ENCODE measurements at places on chromosomes 2 and 18.

- DNase-seq = no peak
These were observed 70.3 kb downstream of the LNPK start for GRCh38 chr2:175931805-175932204.

DNA sequence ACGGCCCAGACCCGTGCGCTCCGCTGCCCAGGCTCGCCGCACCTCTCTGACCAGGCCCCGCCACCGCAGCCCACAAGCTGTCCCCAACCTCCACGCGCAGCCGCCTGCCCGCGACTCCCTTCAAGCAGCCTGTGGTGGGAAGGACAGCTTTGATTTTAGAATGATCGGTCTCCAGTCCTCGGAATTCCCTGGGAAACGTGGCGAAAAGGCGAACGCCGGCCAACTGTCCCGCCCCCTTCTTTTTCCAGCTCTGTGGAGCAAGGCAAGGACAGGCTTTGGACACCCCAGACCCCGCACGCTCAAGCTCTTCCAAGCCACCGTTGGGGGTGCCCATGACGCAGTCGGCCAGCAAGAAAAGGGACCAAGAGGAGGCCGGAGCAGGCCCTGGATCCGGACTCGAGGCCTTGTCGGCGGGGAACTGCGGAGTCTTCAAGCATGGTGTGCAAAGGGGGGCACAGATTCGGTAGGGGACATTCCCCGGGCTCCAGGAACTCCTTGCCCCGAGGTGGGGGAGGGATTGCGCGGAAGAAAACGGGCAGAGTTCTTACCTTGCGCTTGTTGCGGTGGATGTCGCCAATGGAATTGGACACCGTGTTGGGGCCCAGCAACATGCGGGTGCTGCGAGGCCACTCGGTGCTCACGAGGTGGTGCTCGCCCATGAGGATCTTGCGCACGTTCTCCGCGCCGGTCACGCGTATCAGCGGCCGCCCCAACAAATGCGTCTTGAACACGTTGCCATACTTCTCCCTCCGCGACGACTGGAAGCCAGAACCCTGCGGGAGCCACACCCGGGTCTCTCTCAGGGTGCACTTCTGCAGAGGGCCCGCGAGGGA is 4.0 kb downstream of the CYP26B1 start:
- DNase-seq = no peak

DNA sequence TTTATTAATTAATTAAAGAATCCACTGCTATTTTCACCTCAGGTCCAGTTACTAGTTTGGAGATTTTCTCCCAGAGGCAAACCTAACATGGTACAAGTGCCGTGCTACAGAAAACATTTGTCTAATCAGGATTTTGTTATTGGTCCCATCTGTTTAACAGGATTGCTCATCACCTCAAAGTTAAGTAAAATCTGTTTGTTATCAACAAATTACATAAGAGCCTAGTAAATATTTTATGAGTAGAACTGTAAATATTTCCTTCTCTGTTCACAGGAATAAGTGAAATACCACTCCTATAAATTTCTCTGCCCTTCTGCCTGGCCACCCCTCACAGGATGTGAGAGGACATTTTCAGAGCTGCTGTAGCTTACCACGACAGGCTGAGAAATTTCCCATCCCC is 200.2 kb downstream of the RAD51AP2 start:
- DNase-seq = no peak

- no peak for DNase-seq
These were observed 520.0 kb upstream of the SALL3 start for GRCh38 chr18:78459668-78460067.

- DNase-seq = no peak
These were observed 257.4 kb upstream of the RBMS1 start for GRCh38 chr2:160751021-160751420.

DNA sequence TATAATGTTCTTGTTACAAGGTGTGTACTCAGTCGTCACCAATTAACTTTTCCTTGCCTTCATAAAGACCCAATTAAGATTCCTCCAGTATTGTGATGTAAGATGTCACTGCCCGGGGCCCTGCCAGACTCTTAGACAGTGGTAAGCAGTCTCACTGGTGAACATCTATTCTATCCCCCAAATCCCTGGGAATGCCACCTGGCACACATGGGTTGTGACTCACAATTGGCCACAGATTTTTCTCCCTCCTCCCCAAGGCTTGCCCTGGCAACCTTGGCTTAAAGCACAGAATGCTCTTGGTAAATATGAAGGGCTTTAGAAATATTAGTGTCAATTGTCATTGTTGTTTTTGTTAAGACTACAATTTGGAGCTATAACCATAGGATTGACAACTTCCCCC is 287.9 kb downstream of the ETAA1 start:
- no peak for DNase-seq

DNA sequence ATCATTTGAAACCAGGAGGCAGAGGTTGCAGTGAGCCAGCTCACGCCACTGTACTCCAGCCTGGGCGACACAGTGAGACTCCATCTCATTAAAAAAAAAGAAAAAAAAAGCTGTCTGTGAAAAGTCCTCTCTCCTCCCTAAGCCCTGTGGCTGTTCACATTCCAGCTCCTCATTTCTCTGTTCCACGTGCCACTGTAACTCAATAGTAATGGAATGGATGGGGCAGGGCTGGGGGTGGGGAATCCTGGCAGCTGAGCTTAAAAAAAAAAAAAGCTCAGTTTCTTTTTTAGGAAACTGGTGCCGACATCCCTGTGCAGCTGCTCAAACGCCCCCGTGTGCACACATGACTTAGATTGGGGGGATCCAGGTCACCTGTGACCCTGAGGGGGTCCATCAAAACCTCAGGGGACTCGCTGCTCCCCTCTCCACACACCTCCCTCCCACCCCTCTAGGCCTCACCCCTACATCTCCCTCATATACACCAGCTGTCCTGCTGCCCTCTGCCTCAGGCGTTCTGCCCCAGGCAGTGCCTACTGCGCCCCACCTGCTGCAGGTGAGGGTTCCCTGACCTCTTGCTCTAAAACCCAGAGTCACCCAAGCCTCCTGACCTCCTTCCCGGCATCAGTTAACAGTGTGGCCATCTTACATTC is 255.4 kb downstream of the AGAP1 start:
- DNase-seq = no peak

DNA sequence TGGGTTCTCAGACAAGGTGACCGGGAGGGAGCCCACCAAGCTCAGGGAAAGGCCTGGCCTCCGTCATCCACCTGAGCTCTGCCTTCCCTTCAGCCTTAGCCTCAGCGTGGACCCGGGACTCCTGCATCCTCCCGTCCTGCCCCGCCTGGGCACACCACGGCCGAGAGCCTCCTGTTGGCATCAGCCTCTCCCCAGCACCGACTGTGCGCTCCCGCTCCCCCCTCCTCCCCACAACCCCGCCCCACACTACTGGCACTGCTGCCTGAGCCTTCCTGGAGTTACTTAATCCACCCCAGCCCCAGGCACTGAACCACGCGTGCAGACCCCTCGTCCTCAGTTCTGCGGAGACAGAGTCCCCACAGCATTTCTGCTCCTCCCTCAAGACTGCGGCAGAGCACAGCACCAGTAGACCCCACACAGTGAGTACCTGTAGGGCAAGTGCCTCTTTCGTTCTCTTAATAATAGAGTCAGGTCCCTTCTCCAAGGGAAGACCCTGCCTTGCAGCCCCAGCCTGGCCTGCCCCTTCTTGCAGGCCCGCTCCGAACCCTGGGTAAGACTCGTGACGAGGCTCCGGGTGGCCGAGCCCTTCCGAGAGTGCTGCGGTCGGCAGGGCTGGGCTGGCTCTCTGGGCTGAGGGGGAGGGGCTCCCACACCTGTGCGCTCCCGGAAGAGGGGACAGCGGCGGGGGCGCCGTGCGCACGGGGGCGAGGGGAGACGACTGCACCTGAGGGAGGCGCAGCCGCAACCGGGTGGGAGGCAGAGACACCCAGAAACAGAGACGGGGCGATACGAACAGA is at the start of gene AMER3:
Gene AMER3 (plus strand): TSS at position 285 of the 797 bp plus-strand sequence. CDS start 6,533 bp downstream, outside the sequence.
- DNase-seq = no peak

GRCh38 chr2:100021791-100022340 is 120.5 kb downstream of the AFF3 start:
- no peak for DNase-seq

DNA sequence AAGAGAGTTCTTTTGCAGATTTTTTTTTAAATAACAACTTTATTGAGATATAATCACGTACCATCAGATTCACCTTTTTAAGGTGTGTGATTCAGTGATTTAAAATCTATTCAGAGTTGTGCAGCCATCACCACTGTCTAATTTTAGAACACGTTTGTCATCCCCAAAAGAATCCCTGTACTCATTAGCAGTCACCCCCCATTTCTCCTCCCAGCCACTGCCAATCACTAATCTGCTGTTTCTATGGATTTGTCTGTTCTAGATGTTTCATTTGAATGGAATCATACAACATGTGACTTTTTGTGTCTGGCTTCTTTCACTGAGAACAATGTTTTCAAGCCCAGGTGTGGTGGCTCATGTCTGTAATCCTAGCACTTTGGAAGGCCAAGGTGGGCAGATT is 55.4 kb upstream of the RAPH1 start:
- DNase-seq = no peak

DNA sequence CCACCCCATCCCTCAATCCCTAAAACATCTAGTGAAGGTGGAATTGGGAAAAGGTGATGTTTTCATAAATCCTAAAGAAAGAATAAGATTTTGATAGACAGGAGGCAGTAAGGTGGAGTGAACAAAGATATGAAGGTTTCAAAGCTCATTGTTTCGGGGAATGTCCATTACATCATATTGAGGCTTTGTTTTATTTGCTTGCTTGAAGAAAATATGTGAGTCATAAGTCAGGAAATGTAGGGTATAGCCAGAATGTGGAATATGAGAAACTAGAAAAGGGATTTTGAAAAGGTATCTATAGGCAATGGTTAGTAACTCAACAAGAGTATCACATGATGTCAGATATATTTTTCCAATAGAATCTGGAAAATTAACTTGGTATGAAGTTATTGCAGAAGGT is 1178.5 kb upstream of the ACVR2A start:
- DNase-seq = no peak

DNA sequence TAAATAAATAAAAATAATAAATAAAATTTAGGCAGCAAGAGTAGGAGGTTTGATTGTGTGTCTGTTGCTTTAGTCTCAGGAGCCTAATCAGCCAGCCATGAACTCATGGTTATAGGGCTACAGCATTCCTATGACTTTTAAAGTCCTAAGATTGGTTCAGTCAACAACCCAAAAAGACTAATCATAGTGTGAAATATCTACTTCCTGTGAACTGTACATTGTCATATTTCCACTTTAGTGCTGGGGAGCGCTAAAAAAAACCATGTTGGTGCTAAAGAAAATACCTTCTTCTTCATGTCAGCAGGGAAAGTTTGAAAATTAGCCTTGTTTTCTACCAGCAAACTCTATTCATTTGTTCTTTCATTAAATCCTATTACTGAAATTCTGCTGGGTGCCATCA is 521.6 kb downstream of the RNF144A start:
- DNase-seq = no peak

GRCh38 chr2:7971841-7972240 is 710.0 kb upstream of the ID2 start:
- DNase-seq = no peak

GRCh38 chr18:24910221-24910620 is 441.7 kb downstream of the ZNF521 start:
- DNase-seq = no peak

- no peak for DNase-seq
These were observed 2.8 kb downstream of the TMEM150A start for GRCh38 chr2:85599468-85600234.

- no peak for DNase-seq
These were observed 128.2 kb downstream of the BCL2 start for GRCh38 chr18:63191413-63191812.

DNA sequence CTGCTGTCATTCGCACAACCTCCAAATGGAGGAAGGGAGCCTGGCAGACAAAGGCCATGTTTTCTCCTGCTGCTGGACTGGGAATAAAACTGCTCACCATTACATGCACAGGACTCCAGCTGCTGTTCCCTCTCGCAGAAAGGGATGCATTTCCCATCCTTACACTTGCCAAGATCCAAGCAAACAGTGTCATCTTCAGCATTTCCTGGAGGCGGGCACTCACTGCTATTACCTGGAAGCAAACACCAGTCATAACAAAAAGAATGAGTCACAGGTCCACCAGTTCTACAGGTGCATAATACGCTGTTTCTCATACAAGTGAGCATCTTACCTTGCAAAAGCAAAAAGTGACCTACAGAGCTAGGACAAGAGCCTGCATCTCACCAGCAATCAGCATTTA is 22.7 kb downstream of the IAH1 start:
- no peak for DNase-seq

DNA sequence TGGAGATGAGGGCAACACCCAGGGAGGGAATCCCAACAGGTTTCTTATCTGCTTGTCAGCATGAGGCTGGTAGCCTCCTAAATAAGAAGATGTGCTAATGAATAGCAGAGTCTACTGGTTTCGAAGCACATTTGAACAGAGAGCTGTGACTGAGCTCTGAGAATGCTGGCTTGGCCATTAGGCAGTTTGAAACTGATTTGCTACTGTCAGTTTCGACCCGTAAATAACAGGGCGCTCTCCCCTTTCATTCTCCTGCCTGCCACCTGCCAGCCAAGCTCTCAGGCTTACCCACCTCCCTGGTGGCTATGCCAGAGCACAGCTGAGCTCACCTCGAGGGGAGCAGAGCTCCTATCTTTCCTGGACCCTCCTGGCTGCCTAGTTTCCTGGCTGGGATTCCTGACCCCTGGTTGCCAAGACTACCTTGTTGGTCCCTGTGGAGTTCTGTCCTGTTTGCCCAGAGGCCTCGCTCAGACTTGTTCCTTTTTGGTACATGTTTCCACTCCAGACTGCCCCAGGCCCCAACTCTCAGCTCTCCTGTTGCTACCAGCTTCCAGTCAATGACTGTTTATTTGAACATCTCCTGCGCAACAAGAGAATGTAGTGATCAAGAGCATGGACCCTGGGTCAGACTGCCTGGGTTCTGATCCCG is 102.3 kb upstream of the ALPP start:
- no peak for DNase-seq
